ENCODE measurements at places on chromosomes 11 and 22.

DNA sequence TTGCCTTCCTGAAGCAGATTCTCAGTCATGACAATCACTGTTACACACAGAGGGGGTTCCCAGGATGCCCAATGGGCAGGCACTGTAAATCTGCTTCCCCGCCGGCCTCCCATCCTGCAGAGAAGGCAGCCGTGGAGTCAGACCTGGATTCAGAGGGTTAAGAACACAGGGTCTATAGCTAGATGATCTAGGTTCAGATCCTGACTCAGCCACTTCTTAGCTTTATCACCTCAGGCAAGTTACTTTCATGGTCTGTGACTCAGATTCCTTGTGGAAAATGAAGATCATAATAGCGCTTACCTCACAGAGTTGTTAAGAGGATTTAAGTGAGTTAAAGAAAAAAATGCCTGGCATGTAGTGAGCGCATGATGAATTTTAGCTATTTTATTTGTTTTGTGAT, 95.9 kb downstream of the TIMP3 start:
- no peak for DNase-seq

GRCh38 chr11:6377902-6378639, 12.2 kb upstream of the SMPD1 start:
- DNase-seq, result no peak

DNA sequence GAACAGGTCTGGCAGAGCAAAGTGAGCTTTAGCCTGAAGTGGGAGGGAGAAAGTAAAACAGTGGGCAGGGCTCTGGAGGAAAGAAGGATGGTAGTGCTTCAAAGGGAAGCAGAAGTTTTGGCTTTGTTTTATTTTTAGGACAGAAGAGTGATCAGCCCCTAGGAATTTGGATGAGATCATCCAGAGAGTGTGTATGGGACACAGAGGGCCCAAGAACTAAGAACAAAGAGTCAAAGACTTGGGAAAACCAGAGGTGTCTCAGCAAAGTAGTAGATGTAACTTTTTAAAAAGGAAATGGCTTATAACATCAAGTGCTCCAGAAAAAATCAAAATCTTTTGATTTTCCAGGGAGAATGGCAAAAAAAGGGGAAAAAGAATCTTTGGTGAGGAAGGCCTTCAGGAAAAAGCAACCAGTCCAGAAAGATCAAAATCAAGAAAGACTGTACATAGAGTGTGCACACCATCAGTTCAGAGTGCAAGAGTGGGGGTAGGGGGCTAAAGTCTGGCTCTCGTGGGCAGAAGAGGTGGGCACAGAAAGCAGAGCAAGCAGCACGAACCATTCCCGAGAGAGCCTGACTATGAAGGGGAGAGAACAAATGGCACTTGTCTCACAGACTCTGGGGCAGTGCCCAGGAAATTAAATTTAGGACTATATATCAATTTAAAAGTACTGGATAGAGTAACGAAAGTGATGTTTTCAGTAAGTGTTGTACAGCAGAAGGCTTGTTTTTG, 30.0 kb downstream of the MAPK1 start:
- DNase-seq, result no peak

DNA sequence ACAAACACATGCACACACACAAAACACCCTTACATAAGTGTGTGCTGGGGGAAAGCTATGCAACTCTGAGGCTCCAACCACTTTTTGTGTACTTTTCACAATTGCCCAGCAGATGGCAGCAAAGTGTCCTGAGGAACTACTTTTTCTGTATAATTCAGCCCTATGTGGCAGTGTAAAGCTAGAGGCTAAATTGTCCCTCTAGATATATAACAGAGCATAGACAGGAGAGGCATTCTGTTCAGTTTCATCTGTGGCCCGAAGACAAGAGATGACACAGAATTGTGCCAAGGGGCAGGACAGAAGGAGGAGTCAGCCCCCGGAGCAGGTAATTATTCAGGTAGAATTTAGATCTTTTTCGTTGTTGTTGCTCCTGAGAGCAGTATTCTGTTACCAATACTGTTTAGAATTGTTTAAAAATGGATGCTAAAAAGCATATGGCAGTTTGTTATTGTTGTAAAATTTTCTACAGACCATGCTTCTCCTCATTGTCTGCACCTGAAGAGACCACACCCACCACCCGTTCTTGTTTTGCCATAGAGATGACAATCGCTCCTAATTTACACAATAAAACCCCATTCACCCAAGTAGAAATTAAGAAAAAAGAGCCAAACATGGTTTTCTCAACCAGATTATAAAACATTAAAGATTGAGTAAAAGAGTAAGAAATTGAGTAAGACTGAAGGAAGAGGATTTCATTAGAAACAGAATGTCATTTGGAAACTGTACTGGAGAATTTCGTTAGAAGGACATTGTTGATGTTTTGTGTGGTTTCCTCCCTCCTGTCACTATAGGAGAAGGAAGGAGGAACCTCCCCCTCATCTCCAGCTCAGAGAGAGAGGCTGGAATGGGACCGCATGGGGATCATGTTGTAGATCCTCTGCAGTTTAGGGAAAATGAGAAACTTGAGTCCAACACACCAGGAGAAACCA, 14.5 kb upstream of the MS4A7 start:
- peak; percentile 55 for DNase-seq

Measured in upper lobe of left lung (tissue), 6 donors.